Natural killer cell (primary cell): ENCODE measurements at places on chromosomes 2 and 18. TPM values are rescaled to one million over a fixed set of nuclear protein-coding genes. Genes with fewer than 3 reads are reported as not detected.

The IHH gene
- not detected for total RNA-seq

The UGT1A5 gene
- total RNA-seq, result not detected

GRCh38 chr2:140308706-140309105 lies 1528.5 kb upstream of the NXPH2 start:
- no peaks in the 10 kb centered on the region for H3K4me1 ChIP-seq
- no peaks in the 10 kb centered on the region for H3K27me3 ChIP-seq
- H3K36me3 ChIP-seq, result no peaks in the 10 kb centered on the region
- no peak overlapping the region for H3K4me3 ChIP-seq
- no peak overlapping the region for H3K27ac ChIP-seq
- DNase-seq, result no peak

- H3K27me3 ChIP-seq, result no peaks in the 10 kb centered on the region
- no peak overlapping the region for H3K27ac ChIP-seq
- no peak overlapping the region for H3K4me3 ChIP-seq
- H3K36me3 ChIP-seq, result no peaks in the 10 kb centered on the region
- peaks cover 15% of the 10 kb centered on the region for H3K4me1 ChIP-seq
These were observed 2.2 kb downstream of the ABI2 start for GRCh38 chr2:203330434-203330833.

The DPYSL5 gene
- not detected for total RNA-seq

- no peak overlapping the region for H3K4me3 ChIP-seq
- H3K27me3 ChIP-seq, result no peaks in the 10 kb centered on the region
- no peaks in the 10 kb centered on the region for H3K36me3 ChIP-seq
- peaks cover 34% of the 10 kb centered on the region for H3K4me1 ChIP-seq
These were observed 29.2 kb upstream of the HPCAL1 start for GRCh38 chr2:10273215-10274175.

DNA sequence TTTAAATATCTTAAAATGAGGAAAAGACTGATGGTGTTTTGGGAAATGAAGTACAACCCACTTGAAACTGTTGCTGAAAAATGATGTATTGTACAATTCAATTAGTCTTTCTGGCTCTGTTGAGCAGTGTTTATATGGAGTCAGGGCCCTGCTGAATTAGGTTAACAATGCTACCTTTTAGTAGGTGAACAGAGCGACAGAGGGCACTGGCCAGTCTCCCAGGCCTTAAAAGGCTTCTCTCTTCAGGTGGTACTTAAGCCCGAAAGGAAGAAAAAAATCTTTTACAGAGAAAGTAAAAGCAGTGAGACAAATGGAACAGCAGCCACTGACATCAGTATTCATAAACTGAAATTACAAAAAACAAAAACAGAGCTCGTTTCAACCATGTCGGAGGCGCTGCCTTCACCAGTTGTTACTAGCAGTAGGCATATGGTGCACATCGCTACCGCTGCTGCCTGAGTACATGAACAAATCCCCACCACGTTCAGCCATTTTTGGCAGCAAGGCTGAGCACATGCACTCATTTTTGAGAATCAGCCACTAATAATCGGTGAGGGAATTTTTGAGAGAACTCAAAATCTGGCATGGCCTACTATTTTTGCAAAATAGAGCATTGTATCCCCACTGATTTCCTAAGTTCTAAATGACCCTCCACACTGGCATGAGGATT lies 91.8 kb downstream of the PLEKHM3 start:
- H3K27ac ChIP-seq, result no peak overlapping the region
- H3K4me1 ChIP-seq, result no peaks in the 10 kb centered on the region
- H3K4me3 ChIP-seq, result no peak overlapping the region

DNA sequence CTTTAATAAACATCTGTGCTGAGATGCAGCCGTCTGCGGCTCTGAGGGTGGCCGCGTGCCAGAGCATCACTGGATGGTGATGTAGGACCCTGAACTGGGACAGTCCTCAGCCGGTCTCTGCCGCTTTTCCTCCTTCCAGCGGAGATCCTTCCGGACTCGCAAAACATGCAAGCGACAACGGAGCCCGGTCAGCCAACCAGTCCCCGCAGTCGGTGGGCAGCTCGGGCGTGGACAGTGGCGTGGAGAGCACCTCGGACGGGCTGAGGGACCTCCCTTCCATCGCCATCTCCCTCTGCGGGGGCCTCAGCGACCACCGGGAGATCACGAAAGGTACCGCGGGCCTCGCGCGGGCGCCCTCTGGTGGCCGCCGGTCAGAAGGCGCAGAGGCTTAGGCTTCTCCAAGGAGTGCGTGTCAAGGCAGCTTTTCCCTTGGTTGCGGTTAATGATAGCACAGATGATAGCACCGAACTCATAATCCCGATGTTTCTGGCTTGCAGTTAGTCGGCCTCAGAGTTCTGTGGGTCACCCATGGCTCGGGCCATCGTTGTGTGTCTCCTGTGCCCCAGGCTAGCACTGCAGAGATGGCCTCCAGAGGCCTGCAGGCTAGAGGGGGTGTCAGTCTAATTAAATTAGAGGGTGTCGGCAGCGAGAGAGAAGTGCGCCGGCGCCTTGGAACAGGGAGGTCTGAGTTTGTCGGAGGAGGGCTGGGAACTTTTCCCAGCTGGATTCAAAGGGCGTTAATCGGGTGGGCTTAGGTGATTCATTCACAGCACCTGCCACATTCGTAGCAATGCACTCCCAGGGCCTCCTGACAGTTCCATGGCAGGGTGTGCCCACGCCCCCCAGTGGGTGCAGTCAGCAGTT lies 38.5 kb downstream of the LPIN1 start:
- H3K36me3 ChIP-seq, result peaks cover 86% of the 10 kb centered on the region
- no peaks in the 10 kb centered on the region for H3K4me1 ChIP-seq
- peak; percentile 46 for DNase-seq
- H3K4me3 ChIP-seq, result no peak overlapping the region
- H3K27ac ChIP-seq, result no peak overlapping the region

The DCDC2C gene
- total RNA-seq, result not detected

GRCh38 chr2:201852878-201853415 lies 46.6 kb downstream of the CDK15 start:
- H3K4me1 ChIP-seq, result no peaks in the 10 kb centered on the region
- no peaks in the 10 kb centered on the region for H3K36me3 ChIP-seq
- peaks cover 4% of the 10 kb centered on the region for H3K27me3 ChIP-seq
- no peak overlapping the region for H3K4me3 ChIP-seq
- no peak for DNase-seq

The MREG gene
- total RNA-seq, result 9.8 TPM

- no peak overlapping the region for H3K4me3 ChIP-seq
- DNase-seq, result no peak
- H3K4me1 ChIP-seq, result no peaks in the 10 kb centered on the region
These were observed 116.9 kb downstream of the C1D start for GRCh38 chr2:67945940-67946339.

GRCh38 chr18:47931718-47932103 lies 1.3 kb upstream of the SMAD2 start:
- H3K4me3 ChIP-seq, result peak overlapping the region; percentile 56
- peaks cover 6% of the 10 kb centered on the region for H3K4me1 ChIP-seq
- no peaks in the 10 kb centered on the region for H3K36me3 ChIP-seq

The RGPD4 gene
- total RNA-seq, result 0.21 TPM

- no peaks in the 10 kb centered on the region for H3K27me3 ChIP-seq
- no peak overlapping the region for H3K4me3 ChIP-seq
- no peak for DNase-seq
- H3K4me1 ChIP-seq, result no peaks in the 10 kb centered on the region
- no peak overlapping the region for H3K27ac ChIP-seq
- H3K36me3 ChIP-seq, result peaks cover 32% of the 10 kb centered on the region
These were observed 60.7 kb downstream of the RAB27B start for GRCh38 chr18:54888933-54889332.

DNA sequence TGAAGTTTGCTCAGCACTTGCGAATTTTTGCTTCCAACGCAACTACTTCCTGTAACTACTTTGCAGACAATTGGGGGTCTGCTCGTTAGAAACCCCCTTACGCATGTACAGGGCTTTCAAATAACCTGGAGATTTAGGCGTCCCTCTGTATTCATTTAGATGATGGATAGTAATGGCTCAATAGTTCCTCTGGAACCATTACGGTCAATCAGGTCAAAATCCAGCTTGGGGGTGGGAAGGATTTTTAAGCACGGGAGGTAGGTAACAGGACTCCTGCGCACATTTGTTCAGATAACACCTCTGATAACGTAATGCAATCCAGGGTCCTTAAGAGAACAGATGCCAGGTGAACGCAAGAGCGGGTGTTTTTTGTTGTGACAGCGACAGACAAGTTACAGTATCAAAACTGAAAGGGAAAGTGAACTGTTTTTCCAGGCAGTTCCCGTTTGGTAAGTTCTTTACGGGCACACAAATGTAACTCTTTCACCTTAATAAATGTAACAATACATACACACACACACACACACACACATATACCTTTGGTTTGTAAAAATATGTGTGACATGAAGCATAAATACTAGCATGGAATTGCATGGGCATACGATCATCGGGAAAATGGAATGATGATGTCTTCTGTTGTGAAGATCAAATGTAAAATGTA lies 3.8 kb upstream of the OSR1 start:
- H3K4me3 ChIP-seq, result peak overlapping the region; percentile 46
- H3K27me3 ChIP-seq, result peaks cover 42% of the 10 kb centered on the region
- DNase-seq, result no peak
- peaks cover 40% of the 10 kb centered on the region for H3K4me1 ChIP-seq
- no peaks in the 10 kb centered on the region for H3K36me3 ChIP-seq

The ALK gene
- total RNA-seq, result not detected

The VWC2L gene
- total RNA-seq, result not detected

The HOXD9 gene
- total RNA-seq, result not detected

The GPR155 gene
- 11.4 TPM for total RNA-seq

GRCh38 chr2:109438773-109439389 lies 174.9 kb downstream of the SEPTIN10 start:
- DNase-seq, result no peak
- H3K27me3 ChIP-seq, result no peaks in the 10 kb centered on the region
- no peaks in the 10 kb centered on the region for H3K4me1 ChIP-seq
- no peaks in the 10 kb centered on the region for H3K36me3 ChIP-seq
- H3K4me3 ChIP-seq, result no peak overlapping the region

- H3K4me3 ChIP-seq, result no peak overlapping the region
- H3K27me3 ChIP-seq, result no peaks in the 10 kb centered on the region
- no peak for DNase-seq
These were observed 48.0 kb downstream of the LANCL1 start for GRCh38 chr2:210428393-210429179.

GRCh38 chr18:42281851-42282250 lies 326.8 kb downstream of the PIK3C3 start:
- H3K27ac ChIP-seq, result no peak overlapping the region
- no peaks in the 10 kb centered on the region for H3K36me3 ChIP-seq
- no peak overlapping the region for H3K4me3 ChIP-seq

The CIB4 gene
- not detected for total RNA-seq

GRCh38 chr18:484749-485464 lies 15.6 kb downstream of the COLEC12 start:
- no peaks in the 10 kb centered on the region for H3K36me3 ChIP-seq
- no peaks in the 10 kb centered on the region for H3K4me1 ChIP-seq
- DNase-seq, result no peak

- DNase-seq, result no peak
- H3K4me1 ChIP-seq, result no peaks in the 10 kb centered on the region
- no peak overlapping the region for H3K27ac ChIP-seq
- no peak overlapping the region for H3K4me3 ChIP-seq
These were observed 108.1 kb upstream of the SERPINE2 start for GRCh38 chr2:224147174-224147573.

DNA sequence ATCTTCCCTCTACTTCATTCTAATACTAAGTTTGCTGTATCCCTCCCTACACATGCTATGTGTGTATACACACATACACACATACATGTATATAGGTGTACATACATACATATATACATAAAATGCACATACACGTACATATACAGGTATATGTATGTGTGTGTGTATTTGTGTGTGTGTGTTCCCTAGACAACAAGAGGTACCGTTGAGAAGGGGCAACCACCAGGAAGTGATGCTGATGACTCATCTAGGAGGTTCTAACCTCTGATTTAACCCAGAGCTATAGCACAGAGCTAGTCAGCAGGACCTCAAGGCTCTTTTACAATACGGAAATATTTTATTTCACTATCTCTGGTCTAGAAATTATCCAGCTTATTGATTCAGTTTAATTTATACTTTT lies 139.2 kb downstream of the LAMA3 start:
- DNase-seq, result peak; percentile 86
- peak overlapping the region; percentile 67 for H3K27ac ChIP-seq
- H3K4me3 ChIP-seq, result no peak overlapping the region
- no peaks in the 10 kb centered on the region for H3K4me1 ChIP-seq

- no peaks in the 10 kb centered on the region for H3K27me3 ChIP-seq
- peak; percentile 17 for DNase-seq
- H3K36me3 ChIP-seq, result no peaks in the 10 kb centered on the region
These were observed 52.8 kb upstream of the PMAIP1 start for GRCh38 chr18:59846814-59847490.
